ENCODE measurements at places on chromosomes 3 and 15.

DNA sequence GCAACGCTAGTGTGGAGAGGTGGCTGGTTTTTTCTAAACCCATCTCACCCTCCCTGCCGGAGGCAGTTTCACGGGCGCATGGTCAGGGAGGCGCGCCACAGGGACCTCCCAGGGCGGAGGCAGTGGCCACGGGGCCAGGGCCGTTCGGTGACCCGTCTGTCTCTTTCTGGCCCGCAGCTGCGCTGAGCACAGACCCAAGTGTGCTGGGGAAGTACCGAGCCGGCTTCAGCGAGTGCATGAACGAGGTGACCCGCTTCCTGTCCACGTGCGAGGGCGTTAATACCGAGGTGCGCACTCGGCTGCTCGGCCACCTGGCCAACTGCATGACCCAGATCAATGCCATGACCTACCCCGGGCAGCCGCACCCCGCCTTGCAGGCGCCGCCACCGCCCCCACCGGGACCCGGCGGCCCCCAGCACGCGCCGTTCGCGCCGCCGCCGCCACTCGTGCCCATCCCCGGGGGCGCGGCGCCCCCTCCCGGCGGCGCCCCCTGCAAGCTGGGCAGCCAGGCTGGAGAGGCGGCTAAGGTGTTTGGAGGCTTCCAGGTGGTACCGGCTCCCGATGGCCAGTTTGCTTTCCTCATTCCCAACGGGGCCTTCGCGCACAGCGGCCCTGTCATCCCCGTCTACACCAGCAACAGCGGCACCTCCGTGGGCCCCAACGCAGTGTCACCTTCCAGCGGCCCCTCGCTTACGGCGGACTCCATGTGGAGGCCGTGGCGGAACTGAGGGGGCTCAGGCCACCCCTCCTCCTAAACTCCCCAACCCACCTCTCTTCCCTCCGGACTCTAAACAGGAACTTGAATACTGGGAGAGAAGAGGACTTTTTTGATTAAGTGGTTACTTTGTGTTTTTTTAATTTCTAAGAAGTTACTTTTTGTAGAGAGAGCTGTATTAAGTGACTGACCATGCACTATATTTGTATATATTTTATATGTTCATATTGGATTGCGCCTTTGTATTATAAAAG lies 1.8 kb downstream of the HES1 start:
- DNase-seq, result no peak

DNA sequence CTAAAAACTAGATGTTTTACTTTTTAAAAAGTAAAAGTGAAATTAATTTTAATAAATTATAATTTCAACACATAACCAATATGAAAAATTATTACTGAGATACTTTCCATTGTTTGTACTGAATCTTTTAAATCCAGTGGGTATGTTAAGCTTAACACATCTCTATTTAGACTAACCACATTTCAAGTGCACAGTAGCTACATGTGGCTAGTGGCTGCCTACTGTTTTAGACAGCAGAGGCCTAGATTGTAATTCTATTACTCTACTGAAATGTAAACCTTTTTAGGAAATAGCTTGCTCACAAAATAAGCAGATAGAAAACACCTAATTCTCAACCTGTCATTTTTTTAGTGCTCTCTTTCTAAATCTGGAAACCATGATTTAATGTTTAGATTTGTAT lies 4.9 kb downstream of the TCAIM start:
- no peak for DNase-seq

GRCh38 chr3:157590273-157590672 lies 87.1 kb upstream of the VEPH1 start:
- DNase-seq, result no peak

DNA sequence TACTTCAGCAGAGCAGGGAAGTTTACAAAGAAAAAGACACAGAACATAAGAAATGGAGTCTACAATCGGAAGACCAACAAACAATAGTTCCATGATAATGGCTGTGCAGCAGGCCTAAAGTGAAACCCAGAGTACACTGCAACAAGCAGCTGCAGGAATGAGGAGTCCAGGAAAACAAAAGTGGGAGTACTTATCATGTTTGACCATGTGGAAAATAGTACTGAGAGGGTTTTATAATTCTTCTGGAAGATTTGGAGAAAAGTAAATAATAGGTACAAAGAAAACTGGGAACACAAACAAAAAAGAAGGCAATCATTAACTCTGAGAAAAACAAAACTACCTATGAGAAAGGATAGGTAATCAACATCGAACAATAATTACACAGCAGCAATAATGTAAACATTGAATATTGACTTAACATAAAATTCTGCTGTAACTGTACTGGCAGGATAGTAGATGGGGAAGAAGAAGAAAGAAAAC lies 87.5 kb downstream of the NEK10 start:
- no peak for DNase-seq

GRCh38 chr3:172601066-172601832 lies 78.0 kb upstream of the TNFSF10 start:
- DNase-seq, result no peak

DNA sequence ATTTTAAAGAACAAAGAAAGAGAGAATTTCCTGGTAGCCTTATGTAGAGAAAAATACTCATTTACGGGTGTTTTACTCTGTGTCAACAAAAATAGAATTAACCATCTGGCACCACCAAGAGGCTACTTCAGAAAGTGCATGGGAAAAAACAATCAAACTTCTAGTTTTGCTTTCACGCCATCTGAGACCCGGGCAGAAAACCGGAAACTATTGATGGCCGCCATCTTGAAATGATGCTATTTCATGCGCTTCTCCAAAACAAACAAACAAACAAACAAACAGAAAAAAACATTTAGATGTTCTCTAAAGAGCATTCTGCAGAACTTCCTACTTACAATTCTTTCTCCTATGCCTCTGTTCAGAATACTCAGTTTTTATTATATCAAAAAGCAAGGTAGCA lies 49.4 kb upstream of the SYNPR start:
- DNase-seq, result no peak

DNA sequence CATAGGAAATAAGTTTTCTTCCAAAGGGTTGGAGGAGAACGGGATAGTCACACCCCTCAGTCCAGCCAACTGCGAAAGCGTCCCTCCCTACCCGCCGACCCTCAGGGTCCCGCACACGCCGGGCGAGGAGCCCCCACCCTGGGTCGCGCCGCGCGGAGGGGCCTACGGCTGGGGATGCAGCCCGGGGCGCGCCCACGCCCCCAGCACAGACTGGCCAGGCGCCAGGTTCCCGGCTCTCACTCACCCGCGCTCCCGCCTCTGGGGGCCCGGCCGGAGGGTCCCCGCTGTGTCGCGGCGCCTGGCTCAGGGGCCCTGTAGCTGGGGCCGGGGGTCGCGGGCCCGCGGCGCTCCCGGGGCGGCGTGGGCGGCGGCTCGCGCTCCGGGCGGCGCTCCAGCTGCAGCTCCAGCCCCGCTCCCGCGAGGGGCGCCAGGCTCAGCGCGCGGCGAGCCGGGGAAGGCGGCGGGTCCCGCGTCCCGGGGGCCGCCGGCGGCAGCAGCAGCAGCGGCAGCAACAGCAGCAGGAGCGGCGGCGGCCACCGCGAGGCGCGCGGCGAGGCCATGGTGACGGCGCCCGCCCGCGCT lies 375 bp downstream of the HEG1 start:
- no peak for DNase-seq

GRCh38 chr3:183464480-183464879 lies 36.1 kb upstream of the MCF2L2 start:
- no peak for DNase-seq

DNA sequence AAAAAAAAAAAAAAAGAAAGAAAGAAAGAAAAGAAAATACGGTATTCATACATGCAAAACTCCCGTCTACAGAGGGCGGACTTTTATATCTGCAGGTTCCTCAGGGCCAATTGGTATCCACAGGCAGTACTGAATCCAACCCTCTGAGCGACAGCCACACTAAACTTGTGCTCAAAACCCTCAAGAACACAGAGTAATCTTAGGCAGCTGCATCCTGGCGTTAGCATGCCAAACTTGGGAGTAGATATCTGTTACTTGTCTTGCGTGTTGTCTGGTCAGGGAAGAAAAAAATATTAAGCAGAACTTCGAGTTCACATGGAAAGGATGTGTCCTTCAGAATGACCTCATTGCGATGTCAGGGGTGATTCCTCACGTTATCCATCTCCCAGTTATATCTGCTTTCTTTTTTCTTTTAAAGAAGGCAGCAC lies 12.8 kb downstream of the SNAP23 start:
- DNase-seq, result no peak

- DNase-seq, result no peak
These were observed 102.8 kb downstream of the IL1RAP start for GRCh38 chr3:190616637-190617036.

- DNase-seq, result no peak
These were observed 55.3 kb downstream of the ADAMTSL3 start for GRCh38 chr15:83709241-83709640.

DNA sequence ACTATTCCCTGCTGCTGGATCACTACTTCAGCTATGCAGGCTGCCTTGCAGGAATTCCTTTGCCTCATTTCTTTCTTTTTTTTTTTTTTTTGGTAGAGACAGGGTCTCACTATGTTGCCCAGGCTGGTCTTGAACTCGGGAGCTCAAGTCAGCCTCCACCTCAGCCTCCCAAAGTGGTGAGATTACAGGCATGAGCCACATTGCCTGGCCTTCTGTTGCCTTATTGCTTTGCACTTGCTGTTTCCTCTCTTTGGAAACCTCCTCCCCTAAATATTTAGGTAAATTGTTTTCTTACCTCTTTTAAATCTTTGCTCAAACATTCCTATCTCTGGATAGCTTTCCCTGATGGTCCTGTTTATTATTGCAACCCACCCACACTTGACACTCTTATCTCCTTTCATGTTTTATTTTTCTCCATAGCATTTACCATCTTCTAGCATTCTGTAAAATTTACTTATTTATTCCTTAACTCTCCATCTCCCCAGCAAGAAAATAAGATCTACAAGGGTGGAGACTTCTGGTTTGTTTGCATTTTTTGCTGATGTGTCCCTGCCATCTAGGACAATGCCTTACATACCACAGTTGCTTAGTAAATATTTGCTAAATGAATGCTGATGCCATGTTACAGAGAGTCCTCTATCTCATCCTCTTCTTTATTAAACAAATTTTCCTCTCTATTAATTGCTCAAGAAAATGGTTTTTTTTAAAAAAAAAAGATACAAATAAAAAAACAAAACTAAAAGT lies 134.8 kb downstream of the P2RY1 start:
- no peak for DNase-seq

GRCh38 chr3:52238193-52238760 lies 681 bp downstream of the TWF2 start:
- DNase-seq, result no peak
